ENCODE measurements at places on chromosomes 2 and 18.

- DNase-seq = peak; percentile 18
Measured at GRCh38 chr2:134170294-134170693, 83.6 kb upstream of the MGAT5 start.

GRCh38 chr2:219541611-219542180 is 1.9 kb downstream of the CHPF start:
- DNase-seq = no peak

- DNase-seq = no peak
Measured at GRCh38 chr2:173493874-173494273, 139.2 kb downstream of the CDCA7 start.

DNA sequence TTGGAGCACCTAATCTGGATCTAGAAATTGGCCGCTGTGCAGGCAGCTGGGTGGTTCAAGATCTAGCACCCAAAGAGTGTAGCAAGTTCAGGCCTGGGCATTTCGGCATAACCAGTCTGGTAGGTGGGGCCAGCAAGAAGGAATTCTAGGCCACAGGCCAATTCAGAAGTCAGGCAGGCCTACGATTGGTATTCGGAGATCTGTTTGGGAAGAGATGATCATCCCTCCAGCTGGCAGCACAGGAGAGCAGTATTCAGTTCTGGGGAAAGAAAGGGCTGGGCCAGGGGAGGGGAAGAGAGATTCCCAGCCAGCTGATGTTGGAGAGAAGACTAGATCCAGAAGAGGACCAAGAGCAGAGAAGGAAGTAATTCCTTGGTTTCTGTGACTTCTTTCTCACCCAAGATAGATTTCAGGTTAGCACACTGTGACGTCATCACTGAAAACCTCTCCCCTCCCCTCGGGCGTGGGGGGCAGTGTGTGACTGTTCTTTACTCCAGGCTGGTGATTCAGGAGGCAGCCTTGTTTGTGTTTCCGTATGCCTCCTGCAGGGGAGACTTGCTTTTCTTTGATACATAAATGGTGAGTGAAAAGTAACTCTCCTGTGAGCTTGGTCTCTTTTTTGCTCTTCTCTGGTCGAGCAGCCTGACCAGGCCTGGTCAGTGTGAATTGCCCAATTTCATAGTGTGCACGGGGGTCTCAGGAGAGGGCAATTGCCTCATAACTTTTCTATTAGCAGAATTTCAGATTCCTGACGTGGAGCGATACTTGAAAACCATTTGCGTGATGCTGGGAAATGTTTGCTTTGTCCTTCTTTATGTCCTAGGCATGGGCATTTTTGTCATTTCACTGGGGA is 61.1 kb downstream of the MEIS1 start:
- DNase-seq = peak; percentile 85

DNA sequence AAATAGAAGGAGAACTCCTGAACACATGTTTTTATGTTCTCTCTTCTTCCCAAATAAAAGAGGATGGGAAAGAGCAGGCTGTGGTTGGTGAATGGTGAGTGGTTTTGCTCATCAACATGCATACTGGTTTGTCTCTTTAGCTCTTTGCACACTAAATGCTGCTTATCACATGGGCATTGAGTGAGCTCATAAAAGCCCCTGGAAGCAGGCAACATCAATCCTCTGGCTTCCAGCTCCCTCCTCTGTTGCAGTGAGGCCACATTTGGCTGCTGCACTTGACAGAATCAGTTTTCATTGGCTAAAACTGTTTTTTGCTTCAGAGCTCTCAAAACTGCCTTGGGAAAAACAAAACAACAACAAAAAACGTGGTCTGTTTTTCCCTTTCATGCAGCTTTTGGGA is 1308.2 kb upstream of the NRXN1 start:
- no peak for DNase-seq
